ENCODE measurements at places on chromosomes 5 and 9.

- DNase-seq, result no peak
Observed at GRCh38 chr9:26742828-26743476, 149.7 kb downstream of the CAAP1 start.

- DNase-seq, result peak; percentile 50
Observed at GRCh38 chr9:117926031-117926658, 221.9 kb downstream of the TLR4 start.

DNA sequence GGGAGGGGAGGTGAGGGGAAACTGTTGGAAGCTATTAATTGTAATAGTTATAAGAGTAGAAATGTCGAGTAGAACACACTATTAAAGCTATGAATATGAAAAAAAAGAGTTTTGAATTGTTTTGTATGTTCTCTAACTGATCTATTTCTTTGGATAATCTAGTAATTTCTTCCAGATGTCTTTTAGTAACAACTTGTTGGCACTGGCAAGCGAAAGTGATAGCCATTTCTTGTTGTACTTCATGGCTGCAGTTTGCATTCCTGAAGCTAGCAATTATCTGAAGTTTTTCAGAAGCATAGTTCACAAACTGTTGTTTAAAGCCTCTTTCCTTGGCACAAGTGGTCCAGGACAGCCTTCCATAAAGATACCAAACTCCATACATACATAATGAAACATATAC is 49.4 kb upstream of the SPATA31C2 start:
- DNase-seq, result no peak

DNA sequence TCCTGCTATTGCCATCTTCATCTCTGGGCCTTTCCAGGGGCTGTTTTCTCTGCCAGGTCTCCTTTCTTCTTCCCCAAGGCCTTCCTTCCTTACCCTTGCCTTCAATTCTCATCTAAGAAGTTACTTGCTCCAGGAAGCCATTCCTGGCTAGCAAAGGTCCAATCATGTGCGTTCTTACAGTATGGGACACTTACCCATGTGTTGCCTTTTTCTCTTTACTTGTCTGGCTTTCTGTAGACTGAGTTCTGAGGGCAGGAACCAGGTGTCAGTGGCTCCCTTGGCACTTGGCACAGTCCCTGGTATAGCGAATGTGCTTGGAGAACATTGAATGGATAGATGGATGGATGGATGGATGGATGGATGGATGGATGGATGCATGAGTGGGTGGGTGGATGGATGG is 10.2 kb downstream of the FOXI1 start:
- no peak for DNase-seq

DNA sequence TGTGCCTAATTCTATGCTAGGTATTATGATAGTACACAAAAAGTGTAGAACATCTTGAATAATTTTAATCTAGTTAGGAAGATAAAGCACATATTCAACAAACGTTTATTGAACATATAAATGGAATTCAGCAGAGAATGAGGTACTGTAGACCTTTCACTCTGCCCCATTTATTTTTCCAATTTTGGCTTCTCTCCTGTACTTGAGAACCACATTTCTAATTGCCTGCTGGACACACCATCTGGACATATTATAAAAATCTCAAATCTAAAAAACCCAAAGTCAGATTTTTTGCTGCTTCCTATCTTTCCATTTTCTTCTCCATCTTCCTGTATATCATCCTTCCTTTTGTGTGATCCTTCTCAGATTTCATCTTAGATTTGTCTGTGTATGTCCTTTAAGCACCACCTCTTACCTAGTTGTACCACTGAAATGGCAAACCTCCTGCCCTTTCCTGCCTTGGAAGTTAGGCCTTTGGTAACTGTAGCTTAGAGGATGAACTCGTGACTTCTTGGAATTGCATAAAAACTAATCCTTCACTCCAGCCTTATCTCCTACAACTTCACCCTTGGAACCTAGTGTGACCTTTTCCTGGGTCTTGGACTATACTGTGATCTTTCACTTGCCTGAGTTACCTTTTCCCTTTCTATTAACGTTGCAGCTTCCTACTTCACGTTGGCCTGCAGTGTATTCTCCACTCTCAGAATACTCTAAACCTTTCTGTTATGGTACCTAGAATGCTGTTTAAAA is 8.8 kb downstream of the SLC26A2 start:
- DNase-seq, result no peak

- peak; percentile 59 for DNase-seq
Observed at GRCh38 chr9:15136646-15137045, 170.4 kb downstream of the TTC39B start.

- peak; percentile 23 for DNase-seq
Observed at GRCh38 chr5:138632900-138633489, 57.8 kb upstream of the HSPA9 start.

DNA sequence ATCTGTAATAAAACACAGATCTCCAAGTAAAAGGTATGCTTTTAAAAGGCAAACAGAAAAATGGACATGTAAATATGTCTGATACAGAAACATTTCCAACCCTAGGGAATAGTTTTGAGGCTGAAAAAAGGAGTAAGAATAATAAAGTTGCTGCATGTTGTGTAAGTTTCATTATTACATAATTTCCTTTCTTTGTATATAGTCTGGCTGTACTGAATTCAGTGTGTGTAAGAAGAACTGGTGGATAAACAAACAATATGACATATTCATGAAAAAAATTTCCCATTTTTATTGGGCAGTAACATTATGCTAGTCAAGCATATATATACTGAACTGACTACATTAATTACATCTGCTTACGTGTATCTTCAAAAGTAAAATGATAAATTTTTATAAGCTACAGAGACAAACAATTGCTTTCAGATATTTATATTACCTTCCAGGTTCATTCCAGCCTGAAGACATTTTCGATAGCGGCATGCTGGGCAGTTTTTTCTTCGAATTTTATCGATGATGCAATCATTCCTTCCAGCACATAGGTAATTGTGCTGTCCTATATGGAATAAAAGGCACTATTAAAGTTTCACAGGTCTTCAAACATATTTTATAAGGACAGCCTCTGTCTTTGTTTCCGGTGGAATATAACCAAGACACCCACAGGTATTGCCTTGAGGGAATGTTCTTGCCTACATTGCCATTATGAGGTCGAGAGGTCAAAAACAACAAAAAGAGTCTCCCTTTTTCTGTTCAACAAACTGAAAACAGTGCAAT is 93.6 kb downstream of the NR3C1 start:
- no peak for DNase-seq

GRCh38 chr5:172129256-172129910 is 58.6 kb downstream of the STK10 start:
- no peak for DNase-seq

DNA sequence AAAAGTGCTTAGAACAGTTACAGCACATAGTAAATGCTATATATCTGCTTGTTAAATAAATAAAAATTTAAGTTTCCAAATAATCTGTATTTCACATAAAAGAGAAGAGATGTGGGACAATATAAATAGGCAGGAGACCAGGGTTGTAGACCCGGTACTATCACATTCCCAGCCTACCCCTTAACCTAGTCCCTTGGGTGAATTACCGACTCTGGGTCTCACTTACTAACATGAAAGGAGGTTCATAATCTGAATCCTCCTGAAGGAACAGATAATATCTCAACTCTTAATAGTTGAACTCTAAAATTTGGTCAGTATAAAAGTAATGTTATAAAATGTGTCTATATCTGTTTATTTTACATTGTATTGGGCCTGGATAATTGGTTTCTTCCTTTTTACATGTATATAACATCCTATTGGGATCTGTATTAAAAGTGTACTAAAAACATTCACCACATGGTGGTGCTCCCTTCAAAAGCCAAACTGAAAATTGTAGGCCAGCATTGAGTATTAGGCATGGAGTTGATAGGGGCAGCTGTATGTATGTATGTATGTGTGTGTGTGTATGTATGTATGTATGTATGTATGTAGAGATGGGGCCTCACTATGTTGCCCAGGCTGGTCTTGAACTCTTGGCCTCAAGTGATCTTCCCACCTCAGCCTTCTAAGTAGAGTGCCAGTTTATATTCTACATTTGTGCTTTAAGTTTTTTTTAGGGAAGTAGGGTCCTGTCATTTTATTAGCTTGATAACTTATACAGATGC is 64.2 kb upstream of the ABL1 start:
- peak; percentile 63 for DNase-seq

GRCh38 chr9:36142510-36143244 is 6.1 kb downstream of the GLIPR2 start:
- no peak for DNase-seq

DNA sequence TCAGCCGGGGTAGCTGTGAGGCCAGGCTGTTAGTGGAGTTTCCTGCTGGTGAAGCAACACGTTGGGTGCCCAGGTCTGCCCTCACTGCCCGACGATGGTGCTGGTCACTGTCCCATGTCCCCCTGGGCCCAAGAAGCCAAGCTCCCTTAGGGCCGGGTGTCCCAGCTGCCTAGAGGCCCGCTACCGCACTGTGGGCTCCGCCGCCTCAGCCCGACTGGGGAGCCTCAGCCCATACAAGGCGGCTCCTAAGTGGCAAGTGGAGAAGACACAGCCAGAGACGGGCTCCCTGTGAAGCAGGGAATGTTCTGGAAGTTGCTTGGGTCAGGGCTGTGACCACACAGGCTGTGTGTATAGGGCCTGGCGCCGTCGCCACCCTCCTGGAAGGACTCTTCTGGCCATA is 96.9 kb downstream of the RXRA start:
- no peak for DNase-seq

- no peak for DNase-seq
Observed at GRCh38 chr5:35041261-35041660, 6.5 kb downstream of the AGXT2 start.

GRCh38 chr5:124408738-124409453 is 337.5 kb downstream of the ZNF608 start:
- DNase-seq, result no peak

- no peak for DNase-seq
Observed at GRCh38 chr9:19410594-19410993, 1.8 kb downstream of the ACER2 start.

DNA sequence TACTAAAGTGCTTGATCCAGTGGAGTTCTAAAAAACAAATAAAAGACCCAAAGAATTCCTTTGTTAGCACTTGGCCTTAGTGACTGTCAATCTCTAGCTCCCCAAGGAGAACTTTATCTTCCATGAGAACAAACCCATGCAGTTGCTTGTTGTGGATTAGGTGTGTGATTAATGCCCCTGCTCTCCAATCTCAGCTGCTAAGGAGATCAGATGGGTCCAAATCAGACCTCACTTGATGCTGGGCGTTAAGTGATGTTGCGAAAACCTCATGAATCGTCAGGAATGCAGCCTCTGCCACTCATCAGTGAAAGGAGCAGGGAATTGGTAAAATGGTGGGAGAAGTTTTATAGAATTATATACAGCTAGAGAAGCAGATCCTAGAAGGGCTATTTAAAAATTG is 133.7 kb downstream of the DMAC1 start:
- DNase-seq, result no peak

DNA sequence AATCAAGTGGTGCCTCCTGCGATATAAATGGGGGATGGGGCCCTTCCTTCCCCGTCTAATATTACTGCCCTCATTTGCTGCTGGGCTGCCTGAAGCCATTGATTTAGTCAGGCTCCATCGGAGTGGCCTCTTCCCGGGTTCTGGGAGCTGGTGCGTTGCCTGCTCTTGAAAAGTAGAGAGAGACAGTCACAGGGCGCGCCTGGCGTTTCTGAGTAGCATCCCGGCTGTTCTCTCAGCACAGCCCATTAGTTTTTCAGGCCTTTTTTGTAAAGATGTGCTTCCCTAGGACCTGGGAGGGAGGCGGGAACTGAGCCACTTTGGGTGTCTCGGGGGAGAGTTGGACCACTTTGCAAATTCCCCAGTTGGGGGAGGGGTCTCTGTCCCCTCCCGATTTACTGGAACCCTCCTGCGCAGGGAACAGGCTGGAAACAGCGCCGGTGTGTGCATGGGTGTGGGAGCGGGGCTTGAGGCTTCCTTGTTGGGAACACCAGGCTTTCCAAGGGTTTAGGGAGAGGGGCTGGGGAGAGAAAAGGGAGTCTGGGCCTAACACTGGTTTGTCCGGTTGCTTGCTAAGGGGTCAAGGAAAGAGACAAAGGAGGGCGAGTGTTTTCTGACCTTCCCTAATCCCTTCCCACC is 4.7 kb downstream of the PRDM6 start:
- DNase-seq, result no peak

- no peak for DNase-seq
Observed at GRCh38 chr9:109872901-109873300, 92.9 kb downstream of the PALM2AKAP2 start.

GRCh38 chr5:135204151-135204600 is 170.1 kb upstream of the PITX1 start:
- peak; percentile 54 for DNase-seq

GRCh38 chr5:74621492-74621891 is 19.0 kb downstream of the ENC1 start:
- DNase-seq, result no peak

DNA sequence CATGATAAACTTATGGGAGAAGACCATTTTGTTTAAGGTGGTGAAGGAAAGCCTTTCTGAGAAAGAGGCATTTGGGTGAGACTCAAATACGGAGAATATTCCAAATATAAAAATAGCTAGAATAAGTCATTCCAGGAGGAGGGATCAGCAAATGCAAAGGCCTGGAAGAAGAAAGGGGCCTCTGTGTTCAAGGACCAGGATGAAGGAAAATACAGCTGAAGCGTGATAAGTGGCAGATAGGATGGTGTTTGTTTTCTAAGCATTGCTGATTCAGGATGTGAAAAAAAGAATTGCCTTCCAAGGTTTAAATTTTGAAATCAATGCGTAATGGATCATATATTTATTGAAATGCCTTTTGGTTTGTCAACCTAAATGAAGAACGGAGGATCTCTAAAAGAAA is 59.4 kb upstream of the CAST start:
- no peak for DNase-seq

GRCh38 chr9:92887880-92888338 is 10.1 kb upstream of the ZNF484 start:
- DNase-seq, result peak; percentile 45

DNA sequence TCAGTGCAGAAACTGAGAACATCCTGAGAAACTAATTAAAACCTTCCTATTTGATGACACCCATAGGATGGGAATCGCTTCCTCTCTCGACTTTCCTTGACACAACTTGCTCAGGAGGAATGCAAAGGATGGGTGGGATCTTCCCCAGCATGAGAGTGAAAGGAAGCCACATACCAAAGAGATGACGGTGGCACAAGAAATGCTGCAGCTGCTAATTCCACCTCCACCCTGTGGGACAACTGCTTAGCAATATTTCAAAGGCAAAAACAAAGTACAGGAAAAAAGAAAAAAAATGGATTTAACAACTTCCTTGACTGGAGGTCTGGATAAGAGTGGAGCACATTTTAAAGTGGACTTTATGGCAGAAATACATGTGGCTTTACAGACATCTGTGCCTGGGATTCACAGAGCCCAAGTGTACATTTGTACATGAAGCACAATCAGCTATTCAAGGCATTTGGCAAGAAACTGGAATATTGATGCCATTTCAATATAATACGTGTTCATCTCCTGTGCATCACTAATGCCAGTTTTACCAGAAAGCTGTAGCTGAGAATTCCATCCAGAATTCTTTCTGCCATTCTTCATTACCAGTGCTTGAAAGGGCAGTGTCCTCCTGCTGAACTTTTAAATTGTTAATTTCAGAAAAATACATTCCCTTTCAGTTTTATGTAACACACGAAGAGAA is 359.2 kb upstream of the ACTBL2 start:
- no peak for DNase-seq

- DNase-seq, result no peak
Observed at GRCh38 chr5:132227485-132228240, at the start of gene P4HA2. Gene P4HA2 (minus strand): TSS chr5:132227853. CDS start chr5:132218626, 9,227 bp downstream.
